ENCODE measurements at places on chromosomes 1 and 21.

DNA sequence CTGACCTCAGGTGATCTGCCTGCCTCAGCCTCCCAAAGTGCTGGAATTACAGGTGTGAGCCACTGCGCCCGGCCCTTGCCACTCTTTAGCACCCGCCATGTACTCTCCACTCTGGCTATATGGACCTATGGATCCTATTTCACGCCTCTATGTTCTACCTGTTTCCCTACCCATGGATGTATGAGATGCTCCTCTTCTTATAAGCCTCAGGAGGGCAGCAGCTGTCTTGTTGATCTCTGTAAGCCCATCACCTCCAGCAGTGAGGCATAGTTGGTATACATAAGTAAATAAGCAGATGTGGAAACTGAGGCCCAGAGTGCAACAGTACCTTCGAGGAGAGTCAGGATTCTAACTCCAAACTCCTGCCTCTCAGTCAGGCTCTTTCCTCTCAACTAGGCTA lies 24.7 kb upstream of the ARTN start:
- DNase-seq, result no peak

GRCh38 chr1:31524186-31524901 lies 52.0 kb upstream of the TINAGL1 start:
- no peak for DNase-seq

GRCh38 chr1:5990913-5991312 lies 1.3 kb downstream of the NPHP4 start:
- no peak for DNase-seq

DNA sequence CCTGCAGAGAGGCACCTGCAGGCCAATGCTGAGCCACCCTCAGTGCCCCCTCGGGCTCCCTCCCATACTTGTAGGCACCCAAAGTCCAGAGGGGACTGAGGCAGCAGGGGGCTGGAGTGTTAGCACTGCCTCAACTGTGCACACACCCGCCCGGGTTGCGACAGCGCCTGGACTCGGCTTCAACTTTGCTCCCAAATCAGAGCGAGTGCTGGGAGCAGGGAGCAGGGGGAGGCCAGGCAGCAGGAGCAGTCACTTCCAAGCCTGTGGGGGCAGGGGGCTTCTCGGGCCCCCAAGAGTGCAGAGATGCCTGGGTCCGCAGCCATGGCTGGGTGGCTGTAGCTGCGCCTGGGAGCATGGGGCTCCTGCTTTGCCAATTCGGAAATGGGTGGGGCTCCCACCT lies 79.5 kb downstream of the DISP1 start:
- DNase-seq, result no peak

GRCh38 chr1:153390938-153391710 lies at the start of gene S100A8:
S100A8 (minus strand) TSS chr1:153391073; CDS start chr1:153390535, 538 bp downstream.
- peak; percentile 54 for DNase-seq

DNA sequence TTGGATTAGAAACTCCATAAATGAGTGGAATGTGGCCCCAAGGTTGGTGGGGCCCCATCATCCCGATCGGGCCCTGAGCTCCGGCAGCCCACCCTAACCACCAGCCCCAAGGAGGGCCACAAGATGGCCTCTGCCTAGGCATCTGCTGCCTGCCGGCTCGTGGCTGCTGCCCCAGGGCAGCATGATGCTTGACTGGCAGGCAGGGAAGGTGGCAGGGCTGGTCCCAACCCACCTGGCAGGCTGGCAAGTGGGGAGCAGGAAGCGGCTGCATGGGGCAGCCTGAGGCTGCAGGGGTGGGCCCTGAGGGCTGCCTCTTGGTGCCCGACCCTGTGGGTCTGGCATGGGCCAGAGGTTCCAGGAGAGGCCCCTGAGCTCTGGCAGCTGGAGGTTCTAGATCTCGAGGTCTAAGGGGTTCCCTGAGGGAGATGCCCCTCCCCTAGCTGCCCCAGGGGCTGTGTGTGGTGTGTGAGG lies 760 bp upstream of the GJC2 start:
- no peak for DNase-seq

DNA sequence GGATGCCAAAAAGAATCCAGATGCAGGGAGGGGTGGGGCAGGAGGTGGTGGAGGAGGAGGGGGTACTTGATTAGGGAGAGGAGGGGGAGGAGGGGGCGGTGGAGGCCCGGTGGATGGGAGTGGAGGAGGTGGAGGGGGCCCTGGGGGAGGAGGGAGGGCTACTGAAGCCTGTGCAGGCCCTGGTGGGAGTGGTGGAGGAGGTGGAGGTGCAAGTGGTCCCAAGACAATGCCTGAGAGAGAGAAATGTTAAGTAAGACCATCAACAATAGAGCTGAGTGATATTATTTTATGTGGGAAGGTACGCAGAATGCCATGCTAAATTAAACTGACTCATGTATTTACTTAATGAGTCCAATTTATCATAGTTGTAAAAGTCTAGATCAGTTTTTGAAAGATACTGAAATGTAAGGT lies 86.8 kb upstream of the LBR start:
- no peak for DNase-seq

GRCh38 chr1:79460773-79461436 lies 454.4 kb upstream of the ADGRL4 start:
- no peak for DNase-seq

GRCh38 chr1:203280061-203280460 lies 25.3 kb upstream of the BTG2 start:
- DNase-seq, result no peak

- DNase-seq, result no peak
Observed at GRCh38 chr1:203807196-203807595, 11.8 kb downstream of the ZBED6 start.

DNA sequence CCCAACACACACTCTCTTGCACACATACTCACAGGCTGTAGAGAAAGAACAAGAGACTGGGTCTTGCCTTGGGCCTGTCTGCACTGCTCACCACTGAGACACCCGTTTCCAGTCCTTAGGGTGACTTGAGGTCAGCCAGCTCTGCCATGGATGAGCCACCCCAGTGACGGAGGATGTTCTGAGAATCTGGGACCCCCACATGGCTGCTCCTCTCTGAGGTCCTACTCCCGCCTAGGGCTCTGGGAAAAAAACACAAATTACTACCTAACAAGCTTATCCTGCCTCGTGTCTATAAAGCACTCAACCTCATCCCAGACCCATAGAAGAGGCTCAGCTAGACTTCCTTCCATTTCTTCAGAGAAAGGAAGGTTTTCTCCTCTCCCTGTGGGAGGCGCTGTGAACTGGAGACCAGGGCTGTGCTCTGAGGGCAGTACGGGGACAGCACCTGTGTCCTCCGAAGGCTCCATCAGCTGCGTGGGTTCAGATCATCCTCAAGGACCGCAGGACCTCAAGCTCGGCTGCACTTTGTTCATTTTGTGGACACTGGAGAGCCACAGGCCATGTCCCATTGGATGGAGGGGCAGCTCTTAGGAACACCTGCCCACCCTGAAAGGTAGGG lies 4.3 kb upstream of the CLEC20A start:
- DNase-seq, result no peak

GRCh38 chr1:243213045-243213787 lies 41.9 kb downstream of the CEP170 start:
- no peak for DNase-seq

GRCh38 chr21:16457498-16457897 lies 727.7 kb downstream of the USP25 start:
- DNase-seq, result no peak

DNA sequence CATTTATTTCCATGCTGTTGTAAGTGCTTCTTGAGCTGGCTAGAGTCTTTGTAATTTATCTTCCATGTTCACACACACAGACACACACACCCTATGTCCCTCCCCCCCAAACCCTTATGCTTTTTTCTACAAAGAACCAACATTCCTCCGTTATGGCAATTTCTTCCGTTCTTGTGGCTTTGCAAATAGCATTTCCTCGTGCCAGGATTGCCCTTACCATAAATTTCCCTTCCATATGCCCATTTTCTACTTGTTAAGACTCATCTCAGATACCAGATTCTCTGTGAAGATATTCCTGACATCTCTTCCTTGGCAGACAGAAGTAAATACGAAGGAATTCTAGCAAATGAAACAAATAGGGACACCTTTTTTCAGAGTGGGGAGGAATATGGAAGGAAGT lies 26.0 kb downstream of the RALGPS2 start:
- no peak for DNase-seq

DNA sequence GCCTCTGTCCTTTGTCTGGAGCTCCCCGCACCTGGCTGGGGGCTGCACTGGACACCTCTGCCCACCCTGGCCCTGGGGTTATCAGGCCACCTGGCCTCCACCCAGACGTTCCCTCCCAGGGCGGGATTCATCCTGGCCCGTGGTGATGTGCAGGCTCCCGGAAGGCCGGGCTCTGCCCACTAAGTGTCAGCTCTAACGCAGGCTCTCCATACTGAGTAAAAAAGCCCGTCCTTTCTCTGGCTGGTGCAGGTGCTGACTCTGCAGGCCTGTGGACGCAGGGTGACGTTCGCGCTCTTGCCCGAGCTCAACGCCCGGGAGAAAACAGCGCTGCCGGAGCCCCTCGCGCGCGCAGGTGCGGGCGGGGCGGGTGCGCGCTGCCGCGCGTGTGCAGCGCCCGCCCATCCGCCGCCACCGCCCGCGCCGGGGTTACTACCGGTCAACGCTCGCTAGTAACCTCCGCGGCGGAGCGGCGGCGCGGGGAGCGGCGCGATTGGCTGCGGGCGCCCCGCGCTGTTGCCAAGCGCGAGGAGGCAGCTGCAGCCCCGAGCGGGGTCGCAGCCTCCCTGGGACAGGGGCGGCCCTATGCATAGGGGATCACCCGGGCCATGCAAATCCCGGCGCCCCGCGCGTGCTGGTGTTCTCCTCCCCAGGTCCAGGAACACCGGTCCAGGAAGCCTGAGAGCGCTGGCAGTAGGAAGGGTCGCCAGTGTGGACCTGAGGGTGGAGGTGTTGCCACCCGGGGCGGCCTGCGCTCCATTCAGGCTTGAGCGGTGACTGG lies 15.7 kb downstream of the ABCG1 start:
- peak; percentile 88 for DNase-seq

GRCh38 chr1:90488451-90488850 lies 228.7 kb downstream of the BARHL2 start:
- DNase-seq, result no peak

GRCh38 chr1:230230948-230231773 lies 164.1 kb downstream of the GALNT2 start:
- no peak for DNase-seq

GRCh38 chr1:28064064-28064463 lies 24.3 kb downstream of the EYA3 start:
- DNase-seq, result no peak

- no peak for DNase-seq
Observed at GRCh38 chr1:38179483-38179882, 132.9 kb upstream of the POU3F1 start.

DNA sequence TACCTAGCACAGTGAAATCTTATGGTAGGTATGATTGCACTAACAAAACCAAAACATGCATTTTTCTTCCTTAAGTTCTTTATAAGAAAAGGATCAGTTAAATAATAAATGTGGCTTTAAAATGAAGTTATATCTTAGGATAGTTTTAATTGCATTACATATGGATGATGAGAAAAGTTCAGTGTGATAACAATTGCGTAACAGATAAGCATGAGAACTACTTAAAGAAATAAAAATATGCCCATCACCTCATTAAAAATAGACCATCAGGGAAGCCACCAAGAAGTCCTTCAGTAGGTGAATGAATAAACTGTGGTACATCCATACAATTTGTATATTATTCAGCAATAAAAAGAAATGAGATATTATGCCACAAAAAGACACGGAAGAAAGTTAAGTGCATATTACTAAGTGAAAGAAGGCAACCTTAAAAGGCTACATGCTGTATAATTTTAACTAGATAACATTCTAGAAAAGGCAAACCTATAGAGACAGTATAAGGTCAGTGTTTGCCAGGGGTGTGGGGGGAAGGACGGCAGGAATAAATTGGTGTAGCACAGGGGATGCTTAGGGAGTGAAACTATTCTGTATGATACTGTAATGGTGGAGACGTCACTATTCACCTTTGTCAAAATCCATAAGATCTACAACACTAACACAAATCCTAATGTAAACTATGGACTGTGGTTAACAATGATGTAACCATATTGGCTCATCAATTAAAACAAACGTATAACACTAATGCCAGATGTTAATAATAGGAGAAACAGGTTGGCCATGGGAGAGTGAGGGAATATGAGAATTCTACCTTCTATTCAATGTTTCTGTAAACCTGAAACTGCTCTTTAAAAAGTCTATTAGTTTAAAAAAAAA lies 42.9 kb downstream of the MPZL1 start:
- DNase-seq, result no peak

DNA sequence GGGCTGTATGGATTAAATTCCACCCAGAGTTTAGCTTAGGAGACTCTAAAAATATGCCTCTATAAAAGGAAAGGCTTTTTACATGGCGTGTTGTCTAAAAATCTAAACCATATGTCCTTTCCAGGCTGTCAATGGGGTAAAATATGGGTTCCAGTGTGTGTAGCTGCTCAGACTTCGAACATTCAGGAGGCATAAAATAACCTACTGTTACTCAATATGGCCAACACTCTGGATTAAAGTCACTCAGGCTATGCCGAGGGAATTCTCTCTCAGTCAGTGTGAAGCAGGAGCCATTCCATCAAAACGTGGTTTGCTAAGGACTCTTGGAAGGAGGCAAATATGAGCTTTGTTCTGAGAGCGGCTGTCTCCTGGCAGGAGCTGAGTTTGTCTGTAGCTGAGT lies 135.3 kb downstream of the RUNX1 start:
- DNase-seq, result no peak

- DNase-seq, result no peak
Observed at GRCh38 chr1:195908121-195908520, 700.1 kb downstream of the KCNT2 start.

GRCh38 chr1:231584117-231584516 lies 42.5 kb upstream of the DISC1 start:
- DNase-seq, result no peak

DNA sequence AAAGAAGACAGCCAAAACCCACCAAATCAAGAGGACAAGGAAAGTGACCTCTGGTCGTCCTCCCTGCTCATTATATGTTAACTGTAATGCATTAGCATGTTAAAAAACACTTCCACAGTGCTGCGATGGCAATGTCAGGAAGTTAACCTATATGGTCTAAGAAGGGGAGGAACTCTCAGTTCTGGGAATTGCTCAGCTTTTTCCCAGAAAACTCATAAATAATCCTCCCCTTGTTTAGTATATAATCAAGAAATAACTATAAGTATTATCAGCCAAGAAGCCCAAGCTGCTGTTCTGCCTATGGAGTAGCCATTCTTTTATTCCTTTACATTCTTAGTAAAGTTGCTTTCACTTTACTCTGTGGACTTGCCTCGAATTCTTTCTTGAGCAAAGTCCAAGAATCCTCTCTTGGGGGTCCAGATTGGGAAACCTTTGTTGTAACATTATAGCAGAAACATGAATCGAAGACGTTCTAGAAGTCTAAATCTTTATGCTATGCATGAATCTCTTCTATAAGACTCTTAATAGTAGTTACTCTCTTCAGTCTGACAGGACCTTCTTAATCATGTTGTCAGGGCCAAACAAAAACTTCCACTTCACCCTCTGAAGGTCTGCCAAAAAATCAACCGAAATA lies 110.0 kb upstream of the VANGL1 start:
- DNase-seq, result no peak

DNA sequence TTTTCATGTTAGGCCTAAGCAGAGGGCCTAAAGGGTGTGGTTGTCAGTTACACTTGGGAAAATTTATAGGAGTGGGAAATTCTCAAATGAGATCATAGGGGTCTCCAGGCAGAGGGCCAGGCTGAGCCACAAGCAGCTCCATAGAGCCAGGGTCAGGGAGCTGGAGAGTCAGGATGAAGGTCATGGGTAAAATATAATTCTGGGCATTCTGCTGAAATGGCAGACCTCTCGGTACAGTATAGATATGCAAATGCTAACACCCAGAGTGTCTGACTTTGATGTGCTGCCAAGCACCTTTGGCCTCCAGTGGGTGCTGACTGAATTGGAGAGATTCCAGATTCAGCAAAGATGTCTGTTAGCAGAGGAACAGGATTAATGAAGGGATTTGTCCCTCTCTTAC lies 40.1 kb downstream of the DNM3 start:
- DNase-seq, result no peak

- DNase-seq, result no peak
Observed at GRCh38 chr1:93964777-93965200, 55.6 kb upstream of the GCLM start.

All from CD4-positive, alpha-beta T cell treated with Interleukin-1 beta for 1 hour (primary cell).